ENCODE measurements at places on chromosomes 3 and 15. TPM values are rescaled to one million over a fixed set of nuclear protein-coding genes. Genes with fewer than 3 reads are reported as not detected.

RETNLB gene
- not detected for total RNA-seq

DNA sequence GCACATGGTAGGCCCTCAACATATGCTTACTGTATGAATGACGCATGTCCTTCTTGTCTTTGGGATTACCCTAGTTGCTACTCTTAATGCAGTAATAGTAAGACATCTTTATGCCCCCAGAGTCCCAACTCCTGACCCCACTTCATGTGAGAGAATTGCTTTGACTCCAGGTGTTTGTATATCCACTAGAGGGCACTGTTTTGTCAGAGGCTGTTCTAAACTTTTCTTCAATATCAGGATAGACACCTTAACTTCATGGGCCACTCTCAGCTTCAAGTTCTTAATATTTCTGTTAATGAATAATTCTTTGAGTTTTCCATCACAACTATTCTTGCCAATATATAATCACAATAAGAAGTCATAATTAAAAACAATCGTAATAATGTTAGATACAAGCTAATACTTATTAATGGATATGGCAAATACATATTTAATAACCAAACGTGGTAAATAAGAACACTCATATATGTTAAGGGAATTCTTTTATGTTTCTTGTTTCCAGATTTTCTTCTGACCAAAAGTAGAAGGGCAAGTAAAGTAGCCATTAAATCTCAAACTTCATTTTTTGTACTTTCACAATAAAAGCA is 337.2 kb upstream of the DNAJC19 start:
- DNase-seq = peak; percentile 29

GRCh38 chr3:17290894-17291293 is 406.1 kb downstream of the PLCL2 start:
- DNase-seq = no peak

- DNase-seq = no peak
These were observed 6.6 kb downstream of the FSIP1 start for GRCh38 chr15:39776068-39776467.

- DNase-seq = no peak
These were observed 113.5 kb downstream of the KCNAB1 start for GRCh38 chr3:156233876-156234275.

GRCh38 chr3:30408105-30408557 is 198.3 kb upstream of the TGFBR2 start:
- no peak for DNase-seq

GRCh38 chr15:40511472-40512133 is 40.8 kb downstream of the CHST14 start:
- DNase-seq = peak; percentile 52

GRCh38 chr3:195411836-195412235 is 31.0 kb downstream of the ACAP2 start:
- DNase-seq = no peak
